ENCODE measurements at places on chromosomes 5 and 9.

GRCh38 chr5:160253441-160253840, 24.1 kb downstream of the FABP6 start:
- DNase-seq = no peak

DNA sequence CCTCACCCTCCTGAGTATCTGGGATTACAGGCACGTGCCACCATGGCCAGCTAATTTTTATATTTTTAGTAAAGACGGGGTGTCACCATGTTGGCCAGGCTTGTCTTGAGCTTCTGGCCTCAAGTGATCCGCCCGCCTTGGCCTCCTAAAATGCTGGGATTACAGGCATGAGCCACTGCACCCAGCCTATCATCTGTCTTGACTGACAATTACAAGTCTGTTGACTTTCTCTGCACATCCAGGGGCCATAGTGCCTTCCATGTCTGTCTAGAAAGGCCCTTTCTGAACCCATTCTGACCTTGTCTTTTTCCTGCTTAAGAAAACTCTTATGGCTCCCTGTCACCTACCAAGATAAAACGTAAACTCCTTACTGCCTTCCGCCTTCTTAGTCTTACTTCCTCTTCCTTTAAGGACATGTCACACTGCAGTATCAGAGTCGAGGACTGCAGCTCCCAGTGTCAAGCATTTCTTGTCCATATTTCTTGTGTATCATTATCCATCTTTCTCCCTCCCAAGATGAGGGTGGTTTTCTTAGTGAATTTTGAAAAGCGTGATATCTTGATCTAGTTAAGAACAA, 49.9 kb upstream of the SHB start:
- no peak for DNase-seq

GRCh38 chr5:95007921-95008597, 276.8 kb downstream of the MCTP1 start:
- no peak for DNase-seq

DNA sequence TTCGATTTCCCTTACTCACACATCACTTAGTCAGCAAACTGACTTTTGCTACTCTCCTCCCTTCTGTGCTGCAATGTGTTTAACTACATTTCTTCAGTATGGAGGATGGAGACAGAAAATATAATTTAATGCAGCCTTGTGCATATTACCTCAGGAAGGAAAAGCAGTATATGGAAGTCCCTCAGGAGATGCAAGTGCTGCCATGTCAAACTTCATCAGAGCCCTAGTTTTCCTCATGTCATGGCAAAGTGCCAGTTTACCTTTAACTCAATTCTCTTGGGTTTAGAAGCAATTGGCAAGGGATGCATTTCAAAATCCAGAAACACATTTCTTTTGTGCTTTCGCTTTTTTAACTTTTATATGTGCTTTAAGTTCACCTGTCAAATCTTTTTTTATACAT, 365.4 kb downstream of the ISL1 start:
- no peak for DNase-seq

DNA sequence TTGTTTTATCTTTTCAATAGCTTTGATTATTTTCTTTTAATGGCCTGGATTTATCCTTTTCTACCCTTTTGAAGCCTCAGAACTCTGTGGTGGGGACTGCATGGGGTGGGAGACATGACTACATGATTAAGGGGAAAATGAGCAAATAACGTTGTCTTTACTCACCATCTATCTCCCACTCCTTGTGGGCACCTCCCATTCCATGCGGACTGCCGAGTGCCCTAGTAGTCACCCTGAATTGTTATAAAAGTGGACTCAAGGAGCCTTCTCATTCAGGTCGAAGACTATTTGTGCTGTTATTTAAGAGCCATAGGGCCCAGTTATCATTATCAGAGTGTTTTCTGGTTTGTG, 281.8 kb downstream of the MLLT3 start:
- no peak for DNase-seq

DNA sequence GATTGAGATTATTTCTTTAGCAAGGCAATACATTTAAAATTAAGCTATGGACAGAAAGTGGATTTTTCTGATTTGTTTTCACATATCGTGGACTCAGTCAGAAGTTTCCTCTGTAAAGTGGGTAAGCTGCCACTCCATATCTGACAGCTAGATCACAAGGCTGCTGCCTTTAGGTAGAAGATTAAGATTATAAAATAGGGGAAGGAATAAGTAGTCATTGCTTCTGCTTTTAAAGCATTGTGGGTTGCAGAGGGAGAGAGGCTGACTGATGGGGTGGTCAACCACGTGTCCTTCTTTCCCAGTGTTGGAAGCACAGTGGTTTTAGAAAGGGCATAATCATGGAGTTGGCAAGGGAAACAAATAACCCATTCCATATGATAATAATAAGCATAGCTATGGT, 74.3 kb upstream of the MOCS2 start:
- no peak for DNase-seq

All from stimulated activated CD4-positive, alpha-beta T cell treated with anti-CD3 and anti-CD28 coated beads, TNF-alpha, amount 100 ng/mL, for 4 hours (primary cell).